ENCODE measurements at places on chromosomes 12 and 14.

DNA sequence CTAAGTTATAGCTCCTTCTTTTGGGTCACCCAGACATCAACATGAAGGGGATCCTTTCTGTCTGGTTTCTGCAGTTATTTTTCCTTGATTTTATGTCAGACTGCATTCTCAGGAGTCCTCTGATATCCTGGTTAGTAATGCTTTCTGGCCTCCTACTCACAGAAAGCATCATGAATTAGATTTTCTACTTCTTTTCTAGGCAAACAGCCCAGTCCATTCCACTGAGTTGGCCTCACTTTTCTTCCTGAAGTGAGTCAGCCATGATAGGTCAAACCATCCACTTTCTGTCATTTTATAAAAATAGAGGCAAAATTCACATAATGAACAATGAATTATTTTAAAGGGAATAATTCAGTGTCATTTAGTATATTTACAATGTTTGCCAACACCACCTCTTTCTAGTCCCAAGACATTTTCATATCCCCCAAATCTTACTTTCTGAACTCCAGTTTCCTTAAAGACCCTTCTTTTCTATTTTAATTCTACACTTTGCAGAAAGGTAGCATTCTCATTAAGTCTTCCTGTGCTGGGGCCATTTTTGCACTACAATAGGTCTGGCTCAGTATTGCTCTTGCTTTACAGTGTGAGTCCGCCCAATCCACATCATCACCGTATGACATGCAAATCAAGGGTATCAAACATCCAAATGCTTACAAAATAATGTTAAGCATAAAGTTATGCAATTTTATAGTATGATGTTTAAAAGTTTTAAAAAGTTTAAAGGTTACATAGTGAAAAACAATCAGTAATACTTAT, 95.1 kb downstream of the UNC79 start:
- DNase-seq: no peak

- DNase-seq: no peak
Observed at GRCh38 chr14:101862177-101862576, 100.7 kb downstream of the PPP2R5C start.

GRCh38 chr12:76030341-76031080, 1.1 kb downstream of the PHLDA1 start:
- DNase-seq: no peak

DNA sequence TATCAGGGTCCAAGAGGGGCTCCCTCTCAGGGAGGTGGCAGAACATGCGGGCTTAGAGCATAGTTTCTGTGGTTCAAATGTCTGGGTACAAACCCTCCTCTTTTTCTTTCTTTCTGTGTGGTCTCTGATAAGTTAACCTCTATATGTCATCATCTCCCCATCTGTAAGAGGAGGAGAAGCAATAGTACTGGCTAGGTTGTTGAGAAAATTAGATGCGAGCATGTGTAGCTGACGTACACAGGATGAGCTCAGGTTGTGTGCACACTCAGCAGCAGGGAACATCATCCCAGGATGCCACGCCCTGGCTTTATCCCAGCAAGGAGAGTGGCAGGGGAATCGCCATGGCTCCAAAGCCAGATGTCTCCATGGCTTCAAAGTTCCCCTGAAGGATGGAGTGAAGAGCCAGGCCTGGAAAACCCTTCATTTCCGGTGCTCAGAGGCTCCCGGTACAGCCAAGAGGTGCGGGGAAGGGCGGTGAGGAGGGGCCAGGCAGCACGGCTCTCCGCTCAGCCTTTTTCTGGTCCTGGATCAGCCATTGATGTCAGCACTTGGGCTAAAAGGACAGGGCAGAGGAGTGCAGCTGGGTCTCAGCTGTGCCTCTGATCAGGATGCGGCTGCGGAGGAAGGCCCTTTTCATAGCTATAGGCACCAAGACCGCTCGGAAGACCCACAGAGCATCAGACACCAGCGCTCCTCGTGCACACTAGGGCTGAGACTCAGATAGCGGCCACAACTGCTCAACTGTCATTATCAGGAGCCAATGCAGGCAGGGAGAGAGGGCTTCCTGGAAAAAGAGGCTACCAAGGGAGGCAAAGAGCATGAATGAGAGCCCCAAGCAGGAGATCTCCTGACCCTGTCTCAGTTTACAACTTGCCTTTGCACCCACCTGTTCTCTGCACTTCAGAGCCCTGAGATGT, 41.5 kb downstream of the ARL6IP4 start:
- DNase-seq: no peak

- DNase-seq: no peak
Observed at GRCh38 chr12:26795910-26796309, 37.1 kb downstream of the ITPR2 start.

DNA sequence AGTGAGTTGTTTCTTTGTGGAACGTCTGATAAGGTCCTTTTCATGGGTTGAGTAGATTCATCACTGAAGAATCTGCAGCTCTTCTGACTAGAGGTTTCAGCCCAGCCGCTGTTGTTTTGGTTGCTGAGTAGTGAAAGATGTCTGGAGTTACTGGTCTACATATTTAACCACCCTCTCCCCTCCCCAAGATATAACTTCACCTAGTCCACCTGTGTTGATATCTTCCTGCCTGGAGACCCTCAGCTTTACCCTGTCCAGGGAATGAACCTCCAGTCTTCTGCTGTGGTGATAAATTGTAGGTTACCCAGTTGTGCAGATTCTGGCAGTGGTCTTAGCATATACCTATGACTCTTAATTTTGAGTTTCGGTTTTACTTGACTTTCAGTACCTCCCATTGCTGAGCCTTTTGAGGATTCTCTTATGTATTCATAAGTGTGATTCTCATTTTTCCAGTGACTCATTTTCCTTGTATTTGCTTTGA, 62.9 kb downstream of the CCDC91 start:
- DNase-seq: no peak

GRCh38 chr12:110582276-110583136, 612 bp downstream of the PPTC7 start:
- no peak for DNase-seq

DNA sequence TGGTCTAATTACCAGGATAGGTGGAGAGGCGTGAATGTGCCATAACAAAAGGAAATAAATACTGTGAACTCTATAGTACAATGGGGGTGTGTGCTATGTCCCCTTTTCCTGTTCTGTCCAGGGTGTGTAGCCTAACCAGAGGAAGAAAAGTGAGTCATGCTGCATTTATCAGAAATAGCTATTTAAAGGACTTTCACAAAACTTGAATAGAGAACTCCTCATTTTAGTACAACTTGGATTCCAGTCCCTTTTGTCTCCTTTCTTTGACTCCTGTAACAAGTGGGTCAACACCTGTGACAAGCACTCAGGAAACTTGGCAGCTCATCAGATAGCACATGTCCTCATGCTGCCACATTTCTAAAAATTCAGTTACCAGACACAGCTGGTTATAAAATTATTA, 123.4 kb downstream of the CCDC91 start:
- peak; percentile 36 for DNase-seq

DNA sequence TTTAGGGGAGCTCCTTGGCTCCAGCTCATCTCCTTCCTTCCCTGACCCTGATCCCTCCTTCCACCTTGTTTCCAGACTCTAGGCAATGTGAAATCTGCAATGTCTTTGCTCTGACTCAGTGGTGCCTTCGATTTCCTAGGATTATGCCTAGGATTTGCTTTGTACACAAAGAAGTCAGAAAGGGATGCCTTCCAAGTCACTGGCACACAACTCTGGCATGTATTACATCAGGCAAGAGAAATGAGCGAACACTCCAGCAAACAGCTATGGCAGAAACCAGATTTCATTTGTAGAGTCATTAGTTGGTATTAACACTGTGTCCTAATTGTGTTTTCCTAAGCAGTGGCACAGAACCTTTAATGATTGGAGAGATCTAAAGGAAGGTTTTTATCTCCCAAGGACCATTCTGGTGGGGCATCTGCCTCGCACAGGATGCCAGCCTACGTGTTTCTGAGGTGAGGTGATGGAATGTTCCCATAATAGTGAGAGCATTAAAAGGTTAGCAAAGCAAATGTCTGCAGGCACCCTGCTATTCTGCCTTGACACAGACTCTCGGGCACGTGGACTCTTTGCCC, 84.9 kb downstream of the WSCD2 start:
- no peak for DNase-seq

DNA sequence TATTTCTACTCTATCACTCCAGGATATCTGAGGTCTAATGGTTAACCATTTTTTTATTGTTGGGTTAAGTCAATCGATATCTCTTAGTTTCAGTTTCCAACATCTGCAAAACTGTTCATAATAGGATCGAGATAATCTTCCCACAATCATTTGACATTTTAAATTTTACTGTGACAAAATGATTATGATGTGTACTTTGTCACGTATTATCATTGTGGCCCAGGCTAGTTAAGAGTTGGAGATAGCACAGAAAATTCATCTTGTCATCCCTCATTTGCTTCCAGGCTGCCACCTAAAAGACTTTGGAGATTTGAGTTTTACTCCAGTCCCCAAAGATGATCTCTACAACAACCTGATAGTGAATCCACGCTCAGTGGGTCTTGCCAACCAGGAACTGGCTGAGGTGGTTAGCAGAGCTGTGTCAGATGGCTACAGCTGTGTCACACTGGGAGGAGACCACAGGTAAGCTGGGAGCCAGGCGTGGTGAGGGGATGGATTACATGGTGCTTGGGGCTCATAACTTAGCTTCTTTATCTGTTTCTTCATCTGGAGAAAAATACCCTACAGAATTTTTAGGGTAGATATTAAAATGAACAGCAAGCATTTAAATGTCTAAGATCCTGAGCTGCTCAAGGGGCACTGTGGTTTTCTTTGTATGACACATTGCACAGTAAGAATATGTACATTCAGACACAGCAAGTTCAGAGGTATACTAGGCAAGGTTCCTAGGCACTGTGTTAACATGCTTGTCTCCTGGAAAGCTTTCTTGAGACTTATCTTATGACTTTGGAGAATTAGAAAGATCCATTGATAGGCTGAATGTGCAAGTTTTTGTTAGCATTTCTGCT, 22.4 kb downstream of the ARG2 start:
- no peak for DNase-seq

- no peak for DNase-seq
Observed at GRCh38 chr12:118052324-118053070, 8.5 kb downstream of the WSB2 start.

- DNase-seq: no peak
Observed at GRCh38 chr14:98606041-98606640, 665.9 kb downstream of the BCL11B start.

GRCh38 chr14:23013054-23013748, 3.3 kb upstream of the C14orf93 start:
- no peak for DNase-seq

- DNase-seq: peak; percentile 19
Observed at GRCh38 chr14:99518441-99519346, 37.5 kb downstream of the CCNK start.

- no peak for DNase-seq
Observed at GRCh38 chr14:90660865-90661570, 155.2 kb downstream of the TTC7B start.

- DNase-seq: no peak
Observed at GRCh38 chr12:92539976-92540781, 162.6 kb upstream of the PLEKHG7 start.

DNA sequence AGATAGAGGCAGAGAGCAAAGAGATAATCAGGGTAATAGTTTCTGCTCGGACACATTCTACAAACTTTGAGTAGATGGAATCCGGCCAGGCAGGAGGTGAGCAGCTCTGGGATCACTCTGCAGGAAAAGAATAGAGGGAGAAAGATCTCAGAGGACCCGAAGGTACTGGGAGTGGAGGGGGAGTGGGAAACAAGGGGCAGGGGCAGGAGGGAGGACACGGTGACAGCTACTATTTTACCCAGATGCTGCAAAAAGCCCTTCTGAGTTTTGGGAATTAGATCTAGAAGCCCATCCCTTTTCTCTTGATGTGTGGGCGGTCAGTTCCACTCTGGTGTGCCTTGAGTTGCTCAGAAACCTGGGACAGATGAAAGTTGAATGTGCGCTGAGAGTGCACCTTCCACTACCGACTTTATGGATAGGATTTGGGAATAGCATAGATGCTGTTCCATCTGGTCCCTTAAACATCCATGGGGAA, 556 bp downstream of the GPRC5A start:
- DNase-seq: no peak

DNA sequence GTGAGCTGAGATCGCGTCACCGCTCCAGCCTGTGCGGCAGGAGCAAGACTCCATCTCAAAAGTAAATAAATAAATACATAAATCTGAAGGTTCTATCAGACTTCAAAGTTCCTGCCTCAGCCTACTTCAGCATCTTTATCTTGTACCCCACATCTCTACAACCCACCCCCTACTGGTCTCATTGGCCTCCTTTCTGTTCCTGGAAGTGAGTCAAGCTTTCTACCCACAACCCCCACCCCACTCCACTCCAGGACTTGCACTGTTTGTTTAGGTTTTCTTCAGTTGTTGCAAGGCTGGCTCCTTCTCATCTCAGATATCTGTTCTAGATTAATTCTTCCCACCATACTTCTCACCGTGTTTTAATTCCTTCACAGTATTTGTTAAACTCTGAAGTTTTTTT, 714 bp upstream of the PSMC6 start:
- peak; percentile 27 for DNase-seq

- peak; percentile 41 for DNase-seq
Observed at GRCh38 chr14:91774140-91775096, 42.5 kb upstream of the CATSPERB start.

DNA sequence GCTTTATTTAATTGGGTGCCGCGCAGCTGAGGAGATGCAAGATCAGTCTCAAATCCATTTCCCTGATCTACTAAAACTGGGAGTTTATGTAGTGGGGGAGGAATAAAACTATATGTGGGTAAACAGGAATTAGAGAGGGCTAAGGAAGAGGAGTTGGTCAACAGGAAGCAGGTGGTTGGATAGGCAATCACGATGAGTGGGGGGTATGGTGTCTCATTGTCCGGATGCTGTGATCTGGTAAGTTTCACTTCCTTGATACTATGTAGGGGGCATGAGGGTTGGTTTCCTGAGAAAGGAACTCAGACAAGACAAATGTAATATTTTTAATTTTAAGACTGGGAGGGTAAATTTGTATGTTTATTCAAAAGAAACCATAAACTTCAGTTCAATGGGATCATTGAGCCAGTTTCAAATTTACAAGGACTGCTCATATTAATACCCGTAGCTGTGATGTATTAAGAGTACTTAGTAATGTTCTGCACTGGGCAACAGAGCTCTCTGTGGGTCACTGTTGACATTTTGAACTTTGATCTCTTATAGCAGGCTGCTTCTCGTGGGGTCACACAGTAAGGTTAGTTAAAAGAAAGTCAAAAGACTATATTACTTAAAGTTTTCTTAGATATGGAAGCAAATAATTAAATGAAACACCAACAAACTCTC, 786.2 kb upstream of the FBXO33 start:
- peak; percentile 28 for DNase-seq

DNA sequence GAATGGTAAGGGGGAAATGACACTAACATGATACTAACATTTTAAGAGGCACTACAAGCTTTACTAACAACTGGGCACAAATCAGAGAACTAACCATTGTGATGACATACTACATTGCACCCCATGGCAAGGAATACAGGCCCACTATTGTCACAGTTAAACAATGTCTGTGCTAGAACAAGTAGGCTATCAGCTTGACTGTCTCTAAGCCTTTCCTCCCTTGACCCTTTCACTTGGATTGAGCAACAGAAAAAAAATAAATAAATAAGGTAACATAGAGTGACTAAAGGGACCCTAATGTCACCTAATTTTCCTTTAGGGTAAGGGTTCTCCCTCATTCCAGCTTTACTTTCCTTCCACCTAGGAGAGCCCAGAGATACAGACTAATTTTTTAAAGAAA, 4.4 kb downstream of the SLC38A2 start:
- no peak for DNase-seq

GRCh38 chr12:55996201-55996714, 818 bp upstream of the SUOX start:
- DNase-seq: peak; percentile 64

Measured in Kasumi-1 (cell line).